ENCODE measurements at places on chromosomes 12 and 14.

- no peak for DNase-seq
Observed at GRCh38 chr14:56119201-56119981, 1.2 kb downstream of the PELI2 start.

GRCh38 chr14:56959869-56960268 is 149.6 kb upstream of the OTX2 start:
- DNase-seq = no peak

DNA sequence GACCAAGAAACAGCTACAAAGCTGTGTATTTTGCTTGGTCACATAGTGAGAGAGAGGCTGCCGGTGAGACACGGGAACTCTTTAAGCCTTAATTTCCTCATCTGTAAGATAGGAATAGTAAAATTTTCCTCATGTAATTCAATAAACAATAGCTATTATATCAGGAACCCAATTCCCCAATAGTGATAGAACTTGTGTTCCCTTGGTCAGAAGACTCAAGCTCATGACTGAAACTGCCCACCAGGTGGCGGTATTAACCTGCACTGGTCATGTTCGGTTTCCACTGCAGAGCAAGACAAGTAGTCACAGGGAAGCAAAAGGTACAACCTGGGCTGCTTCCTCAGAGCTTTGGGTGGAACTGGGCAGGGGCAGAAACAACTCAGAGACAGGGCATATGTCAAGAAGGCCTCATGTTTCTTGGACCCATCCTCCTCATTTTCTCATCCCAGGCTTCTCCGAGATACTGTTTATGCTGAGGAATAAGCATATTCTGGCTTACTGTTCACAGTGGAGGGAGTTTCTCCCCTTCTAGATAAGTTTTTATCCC is 4.2 kb upstream of the AJUBA start:
- DNase-seq = peak; percentile 79

DNA sequence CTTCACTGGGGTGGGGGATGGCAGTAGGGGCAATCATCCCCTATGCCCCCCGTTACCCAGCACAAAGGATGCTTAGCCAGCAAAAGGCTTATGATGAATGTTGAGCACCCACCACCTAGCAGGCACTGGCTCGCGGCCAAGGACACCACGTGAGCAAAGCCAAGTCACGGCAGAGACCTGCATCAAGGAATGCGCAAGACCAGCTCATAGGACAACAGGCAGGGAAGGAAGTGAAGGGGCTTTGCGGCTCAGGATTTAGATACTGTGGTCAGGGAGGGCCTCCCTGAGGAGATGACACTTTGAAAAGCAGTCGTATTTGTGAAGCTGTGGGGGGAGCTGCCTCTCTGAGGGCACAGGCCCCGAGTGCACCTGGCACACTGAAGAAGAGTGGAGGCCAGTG is 32.8 kb downstream of the SH2B3 start:
- DNase-seq = no peak

DNA sequence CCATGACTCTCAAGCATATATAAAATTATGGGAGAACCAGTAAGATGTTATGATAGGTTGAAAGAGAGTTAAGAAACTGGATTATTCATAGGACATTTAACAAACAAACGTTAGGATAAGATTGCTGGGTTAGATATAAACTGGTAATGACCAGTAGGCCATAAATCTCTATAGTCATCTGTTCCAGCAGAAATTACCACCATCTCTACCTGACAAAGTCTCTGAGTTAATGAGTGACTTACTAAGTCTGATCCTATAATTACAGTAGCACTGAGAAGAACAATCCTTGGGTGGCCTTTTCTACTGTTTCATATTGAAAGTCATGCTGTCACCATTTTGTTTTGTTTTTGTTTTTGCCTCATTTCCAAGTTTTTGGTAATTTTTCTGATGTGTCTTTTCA is 136.9 kb upstream of the CNOT2 start:
- DNase-seq = no peak
